ENCODE measurements at places on chromosomes 16 and 17. TPM values are rescaled to one million over a fixed set of nuclear protein-coding genes. Genes with fewer than 3 reads are reported as not detected.

The USP6 gene
- total RNA-seq = 0.08 TPM

- DNase-seq = no peak
These were observed 37.3 kb upstream of the CDC42EP4 start for GRCh38 chr17:73349138-73349537.

DNA sequence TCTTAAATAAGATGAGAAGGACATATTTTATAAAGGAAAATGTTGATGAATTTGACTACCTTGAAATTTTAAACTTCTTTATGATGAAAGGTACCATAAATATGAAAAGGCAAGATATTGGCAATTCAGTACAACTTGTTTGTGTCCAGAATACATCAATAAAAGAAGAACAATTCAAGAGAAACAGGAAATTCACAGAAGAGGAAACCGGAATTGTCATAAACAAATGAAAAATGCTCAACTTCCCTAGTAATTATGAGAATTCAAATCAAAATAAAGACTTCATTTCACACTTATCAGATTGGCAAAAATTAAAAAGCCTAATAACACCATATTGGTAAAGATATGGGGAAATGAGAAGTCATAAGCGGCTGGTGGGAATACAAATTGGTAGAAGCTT lies 54.3 kb downstream of the WSB1 start:
- no peak for DNase-seq

GRCh38 chr17:40678902-40679522 lies 14.0 kb upstream of the KRT222 start:
- no peak for DNase-seq

- DNase-seq = peak; percentile 38
These were observed 397 bp downstream of the NCOR1 start for GRCh38 chr17:16215002-16215272.

DNA sequence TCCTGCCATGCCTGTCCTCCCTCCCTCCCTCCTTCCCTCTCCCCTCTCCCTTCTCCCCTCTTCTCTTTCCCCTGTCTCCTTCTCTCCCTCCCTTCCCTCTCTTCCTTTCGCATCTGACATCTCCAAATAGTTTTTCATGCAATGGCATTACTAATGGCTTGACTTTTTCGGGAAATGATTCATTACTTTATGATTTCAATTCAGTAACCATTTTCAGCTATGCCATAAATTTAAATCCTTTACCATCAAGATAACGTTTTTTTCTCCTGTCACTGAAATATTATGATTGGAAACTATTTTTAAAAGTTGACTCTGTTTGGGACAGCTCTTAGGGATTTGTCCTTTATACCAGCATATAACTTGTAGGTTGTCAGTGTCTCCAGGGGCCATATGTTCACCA lies 201.0 kb downstream of the WWOX start:
- no peak for DNase-seq

Data from activated CD4-positive, alpha-beta memory T cell treated with anti-CD3 and anti-CD28 coated beads, Interleukin-2, amount 10 ng/mL, durations not matched to agents 7 days and 5 days (primary cell).